Colonic mucosa (tissue), 4 donors: ENCODE measurements at places on chromosomes 3 and 15.
A peak's percentile ranks its signal among the peaks of the same experiment; 100 is the strongest.

GRCh38 chr3:157075693-157076420 is 84.1 kb downstream of the CCNL1 start:
- no peaks in the 10 kb centered on the region for H3K27me3 ChIP-seq
- no peak overlapping the region for H3K4me3 ChIP-seq
- no peak overlapping the region for H3K27ac ChIP-seq
- H3K36me3 ChIP-seq, result no peaks in the 10 kb centered on the region
- H3K4me1 ChIP-seq, result no peaks in the 10 kb centered on the region

DNA sequence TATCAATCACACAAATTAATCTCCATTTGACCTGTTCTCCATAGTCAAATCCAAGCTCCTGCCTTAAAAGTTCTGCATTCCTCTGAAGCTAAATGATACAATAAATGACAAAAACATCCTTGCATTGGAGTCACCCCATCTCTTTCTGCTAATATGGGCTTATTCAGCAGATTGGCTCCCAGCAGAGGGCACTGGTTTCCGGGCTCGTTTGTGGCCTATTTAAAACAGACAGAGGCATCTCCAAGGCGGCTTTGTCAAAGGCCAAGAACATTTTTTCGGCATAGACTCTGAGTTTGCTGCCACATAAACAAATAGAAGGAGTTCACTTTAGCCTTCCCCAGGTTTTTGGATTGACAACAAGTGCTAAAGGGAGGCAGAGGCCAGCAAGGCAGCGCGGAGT is 204.4 kb upstream of the RASGRP1 start:
- no peaks in the 10 kb centered on the region for H3K27me3 ChIP-seq
- no peaks in the 10 kb centered on the region for H3K4me1 ChIP-seq
- H3K27ac ChIP-seq, result no peak overlapping the region
- no peak overlapping the region for H3K4me3 ChIP-seq
- peak; percentile 18 for DNase-seq

DNA sequence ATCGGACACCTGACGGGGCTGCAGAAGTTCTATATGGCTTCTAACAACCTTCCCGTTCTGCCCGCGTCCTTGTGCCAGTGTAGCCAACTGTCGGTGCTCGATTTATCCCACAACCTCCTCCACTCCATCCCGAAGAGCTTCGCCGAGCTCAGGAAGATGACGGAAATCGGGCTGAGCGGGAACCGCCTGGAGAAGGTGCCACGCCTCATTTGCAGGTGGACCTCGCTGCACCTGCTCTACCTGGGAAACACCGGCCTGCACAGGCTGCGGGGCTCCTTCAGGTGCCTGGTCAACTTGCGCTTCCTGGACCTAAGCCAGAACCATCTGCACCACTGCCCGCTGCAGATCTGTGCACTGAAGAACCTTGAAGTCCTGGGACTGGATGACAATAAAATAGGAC is 9.8 kb upstream of the LRRC34 start:
- H3K27ac ChIP-seq, result no peak overlapping the region
- H3K36me3 ChIP-seq, result no peaks in the 10 kb centered on the region
- H3K27me3 ChIP-seq, result no peaks in the 10 kb centered on the region
- H3K4me1 ChIP-seq, result no peaks in the 10 kb centered on the region
- no peak overlapping the region for H3K4me3 ChIP-seq

DNA sequence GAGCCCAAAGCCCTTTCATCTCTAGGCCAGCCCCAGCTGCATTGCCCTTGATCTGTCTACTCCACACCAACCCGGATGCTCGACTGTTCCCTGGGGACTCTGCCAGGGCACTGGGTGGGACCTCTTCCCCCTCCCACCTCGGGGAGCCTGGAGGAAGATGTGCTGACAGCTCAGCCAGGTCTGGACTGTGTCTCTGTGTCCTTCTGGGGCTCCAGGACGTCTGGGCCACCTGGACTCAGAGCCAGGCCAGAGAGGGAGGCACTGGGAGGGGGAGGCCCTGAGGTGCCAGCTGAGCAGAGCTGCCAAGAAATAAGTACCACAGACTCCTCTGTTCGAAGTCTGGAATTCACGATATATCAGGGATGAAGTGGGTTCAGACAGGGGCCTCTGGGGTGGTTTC is 5.8 kb upstream of the HCN4 start:
- no peak for DNase-seq
- no peaks in the 10 kb centered on the region for H3K4me1 ChIP-seq
- no peaks in the 10 kb centered on the region for H3K36me3 ChIP-seq
- no peak overlapping the region for H3K4me3 ChIP-seq

GRCh38 chr3:98717584-98717983 is 45.6 kb upstream of the ST3GAL6 start:
- H3K27ac ChIP-seq, result no peak overlapping the region
- no peak for DNase-seq
- H3K36me3 ChIP-seq, result no peaks in the 10 kb centered on the region
